Right kidney (tissue), 9 donors: ENCODE measurements at places on chromosomes 1 and 21.

DNA sequence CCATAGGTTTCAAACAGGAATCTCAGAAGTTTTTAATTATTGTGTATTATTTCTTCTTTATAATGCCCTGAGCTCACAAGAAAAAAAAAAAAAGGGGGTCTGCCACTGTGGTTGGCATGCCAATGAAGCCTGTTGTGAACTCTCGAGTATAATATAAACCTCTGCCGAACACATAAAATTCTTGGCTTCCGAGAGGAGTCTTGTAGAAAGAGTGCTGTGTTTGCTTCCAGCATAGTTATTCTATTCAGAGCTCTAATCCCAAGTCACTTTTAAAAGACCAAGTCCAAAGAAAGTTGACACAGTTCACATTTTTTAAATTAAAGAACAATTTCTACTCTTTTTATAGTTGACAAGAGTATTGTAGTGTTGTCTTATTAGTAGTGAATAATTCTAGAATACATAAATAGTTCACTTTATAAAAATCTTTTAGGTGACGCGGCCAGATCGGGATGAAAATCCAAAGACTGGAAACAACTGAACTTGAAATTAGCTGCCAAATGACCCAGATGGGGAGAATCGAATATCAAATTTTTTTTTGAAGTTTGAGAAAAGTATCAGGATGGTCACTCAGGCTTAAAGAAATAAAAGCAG is 293.2 kb downstream of the DUSP10 start:
- no peak for DNase-seq

DNA sequence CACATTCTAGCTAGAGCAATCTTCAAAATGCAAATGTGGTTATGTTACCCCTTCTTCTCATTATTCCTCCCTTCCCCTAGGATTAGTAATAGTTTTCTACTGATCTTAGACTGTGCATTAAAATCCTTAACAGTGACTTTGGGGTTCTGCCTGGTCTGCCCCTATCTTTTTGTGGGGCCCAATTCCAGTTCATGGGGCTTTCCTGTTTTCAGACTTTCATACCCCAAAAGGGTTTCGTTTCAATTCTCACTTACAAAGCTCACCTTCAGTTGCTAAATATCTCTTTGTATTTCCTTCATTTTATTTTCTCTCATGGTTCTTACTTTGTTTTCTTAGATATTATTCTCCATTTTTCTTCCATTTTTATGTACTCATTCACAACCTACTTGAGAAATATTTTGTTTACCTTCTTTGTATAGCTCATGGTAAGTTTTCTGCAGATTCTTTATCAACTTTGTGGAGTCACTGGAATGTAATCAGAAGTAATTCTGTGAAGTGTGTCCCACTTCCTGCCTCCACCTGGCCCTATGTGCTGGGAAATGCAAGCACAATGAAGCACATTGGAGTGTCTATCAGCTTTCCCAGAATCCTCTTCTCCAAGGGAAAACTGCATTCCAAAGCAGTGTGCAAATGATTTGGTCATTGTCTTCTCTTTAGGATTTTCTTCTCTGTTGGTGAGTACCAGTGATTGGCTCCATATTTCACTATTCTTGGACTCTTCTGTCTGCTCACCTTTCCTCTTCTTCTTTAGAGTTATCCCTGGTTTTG is 350.2 kb downstream of the ZNF326 start:
- DNase-seq = no peak

GRCh38 chr1:179706339-179706941 is 36.7 kb upstream of the FAM163A start:
- DNase-seq = peak; percentile 28

GRCh38 chr1:247440001-247440620 is 17.8 kb downstream of the OR2B11 start:
- no peak for DNase-seq

GRCh38 chr1:108663074-108663473 is 2.2 kb upstream of the HENMT1 start:
- no peak for DNase-seq

DNA sequence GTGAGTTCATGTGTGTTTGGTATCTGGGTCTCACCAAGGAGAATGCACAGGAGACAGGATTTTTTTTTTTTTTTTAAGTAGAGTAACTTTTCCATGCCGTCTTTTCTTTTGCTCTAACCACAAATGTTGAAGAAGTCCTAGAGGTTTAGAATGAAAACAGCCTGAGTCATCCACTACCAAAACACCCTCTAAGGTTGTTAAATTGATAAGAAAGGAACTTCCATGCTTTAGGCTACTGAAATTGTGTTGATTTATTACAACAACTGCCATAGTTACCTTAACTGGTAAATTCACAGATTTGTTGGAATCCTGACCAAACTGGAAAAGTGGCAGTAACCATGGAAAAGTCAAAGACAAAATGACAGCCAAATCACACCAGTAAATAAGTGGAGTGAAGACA is 375.6 kb downstream of the AMY1C start:
- no peak for DNase-seq

- DNase-seq = no peak
These were observed 4.1 kb downstream of the S100A2 start for GRCh38 chr1:153561466-153561985.

DNA sequence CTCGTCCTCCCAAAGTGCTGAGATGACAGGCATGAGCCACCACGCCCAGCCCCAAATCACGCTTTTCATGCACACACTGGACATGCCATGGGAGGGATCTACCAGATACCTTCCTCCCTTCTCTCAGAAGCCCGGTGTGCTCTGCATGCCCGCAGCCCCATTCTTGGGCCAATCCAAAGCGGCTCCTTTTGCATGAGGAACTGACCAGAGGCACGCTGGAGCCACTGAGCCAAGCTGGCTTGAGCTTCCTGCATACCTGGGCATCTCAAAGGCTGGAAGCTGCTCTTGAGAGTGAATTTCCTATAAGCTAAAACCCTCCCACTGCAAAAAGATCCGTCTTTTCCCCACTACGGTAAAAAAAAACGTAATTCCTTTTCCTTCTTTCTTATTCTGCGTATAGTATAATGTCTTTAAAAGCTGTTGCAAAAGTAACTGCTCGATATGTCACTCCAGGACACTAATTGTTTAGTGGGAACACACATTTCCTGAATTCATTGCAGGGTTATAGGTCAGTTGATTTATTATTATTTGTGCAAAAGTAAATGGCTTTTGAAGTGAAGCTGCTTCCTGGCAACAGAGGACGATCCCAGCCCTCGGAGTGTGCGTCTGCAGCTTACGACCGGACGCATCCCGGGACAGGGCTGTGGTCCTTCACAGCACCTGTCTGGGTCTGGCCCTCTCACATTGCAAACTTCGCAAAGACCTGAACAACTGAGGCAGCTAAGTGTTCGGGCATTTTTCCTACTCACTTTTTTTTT is 61.8 kb upstream of the ETS2 start:
- DNase-seq = peak; percentile 21

DNA sequence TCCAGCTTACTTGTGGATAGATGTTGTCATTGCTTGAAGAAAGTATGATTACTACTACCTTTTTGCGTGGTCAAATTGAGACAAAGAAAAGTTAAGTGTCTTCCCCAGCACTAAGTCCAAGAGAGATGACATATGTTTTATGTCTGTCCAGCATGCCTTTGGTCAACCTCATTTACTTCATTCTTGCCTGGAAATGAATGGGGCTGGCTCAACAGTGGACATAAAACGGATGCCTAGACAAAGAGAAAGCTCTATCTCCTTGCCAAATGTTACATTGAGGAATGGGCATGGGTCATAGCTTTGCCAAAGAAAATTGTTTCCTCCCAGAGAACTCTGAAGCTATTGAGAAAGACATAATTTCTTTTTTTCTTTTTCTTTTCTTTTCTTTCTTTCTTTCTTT is 82.4 kb upstream of the PLPPR4 start:
- no peak for DNase-seq

GRCh38 chr1:111404588-111404987 is 22.9 kb downstream of the OVGP1 start:
- no peak for DNase-seq

- no peak for DNase-seq
These were observed 324.4 kb downstream of the KCTD3 start for GRCh38 chr1:215891266-215892057.

- DNase-seq = no peak
These were observed 26.6 kb downstream of the COQ8A start for GRCh38 chr1:226966683-226967082.

DNA sequence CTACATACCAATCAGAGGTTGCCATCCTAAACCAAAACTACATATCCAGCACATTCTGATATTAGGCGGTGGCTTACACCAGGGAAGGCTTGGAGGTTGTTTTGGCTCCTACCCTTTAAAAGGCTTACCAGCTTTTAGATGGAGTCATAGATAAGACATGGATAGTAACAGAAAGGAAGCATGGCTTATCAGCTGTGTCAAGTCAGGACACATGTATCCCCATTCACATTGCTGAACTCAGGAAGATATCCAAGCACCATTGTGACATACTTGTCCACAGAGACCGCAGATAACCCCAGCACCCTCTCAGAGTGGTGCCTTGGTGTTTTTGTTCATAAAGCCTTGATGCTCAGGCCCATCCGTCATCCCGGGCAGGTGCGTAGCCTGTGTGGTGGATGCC is 39.7 kb downstream of the ADARB1 start:
- no peak for DNase-seq

DNA sequence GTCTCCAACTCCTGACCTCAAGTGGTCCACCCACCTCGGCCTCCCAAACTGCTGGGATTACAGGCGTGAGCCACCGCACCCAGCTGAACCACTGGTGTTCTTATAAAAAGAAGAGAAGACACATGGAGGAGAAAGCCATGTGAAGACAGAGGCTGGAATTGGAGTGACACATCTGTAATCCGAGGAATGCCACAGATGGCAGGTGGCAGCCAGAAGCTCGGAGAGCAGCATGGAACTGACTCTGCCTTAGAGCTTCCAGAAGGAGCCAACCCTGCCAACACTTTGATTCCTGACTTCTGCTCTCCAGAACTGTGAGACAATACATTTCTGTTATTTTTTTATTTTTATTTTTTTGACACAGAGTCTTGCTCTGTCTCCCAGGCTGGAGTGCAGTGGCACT is 59.0 kb upstream of the ATP2B4 start:
- no peak for DNase-seq

DNA sequence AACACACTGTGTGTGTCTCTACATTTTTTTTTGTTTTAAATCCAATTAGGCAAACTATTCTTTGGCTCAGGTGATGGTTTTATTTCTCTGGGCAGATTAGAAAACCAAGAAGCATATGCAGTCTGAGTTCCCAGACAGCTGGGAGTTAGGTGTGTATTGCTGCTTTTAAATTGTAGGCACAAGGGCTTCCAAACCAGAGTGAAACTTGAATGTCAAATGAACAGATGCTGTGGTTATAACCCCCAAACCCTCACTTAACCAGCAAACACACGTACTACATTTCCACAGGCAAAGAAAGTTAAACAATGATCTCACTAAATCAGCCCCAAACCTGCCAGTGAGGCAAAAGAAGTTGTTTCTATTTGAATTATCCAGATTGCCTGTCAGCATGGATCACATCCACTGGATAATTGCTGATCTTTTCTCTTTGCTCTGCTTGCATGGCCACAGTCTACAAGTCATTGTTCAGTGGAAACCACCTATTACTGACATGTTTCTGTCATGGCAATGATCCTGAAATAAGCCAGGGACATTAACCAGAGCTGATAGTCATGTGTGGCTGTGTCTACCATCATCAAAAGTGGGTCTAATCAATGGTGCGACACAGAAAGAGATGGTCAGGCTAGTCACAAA is 576.5 kb upstream of the PLXNA2 start:
- no peak for DNase-seq

- DNase-seq = no peak
These were observed 524.0 kb downstream of the LRRIQ3 start for GRCh38 chr1:73673971-73674370.

DNA sequence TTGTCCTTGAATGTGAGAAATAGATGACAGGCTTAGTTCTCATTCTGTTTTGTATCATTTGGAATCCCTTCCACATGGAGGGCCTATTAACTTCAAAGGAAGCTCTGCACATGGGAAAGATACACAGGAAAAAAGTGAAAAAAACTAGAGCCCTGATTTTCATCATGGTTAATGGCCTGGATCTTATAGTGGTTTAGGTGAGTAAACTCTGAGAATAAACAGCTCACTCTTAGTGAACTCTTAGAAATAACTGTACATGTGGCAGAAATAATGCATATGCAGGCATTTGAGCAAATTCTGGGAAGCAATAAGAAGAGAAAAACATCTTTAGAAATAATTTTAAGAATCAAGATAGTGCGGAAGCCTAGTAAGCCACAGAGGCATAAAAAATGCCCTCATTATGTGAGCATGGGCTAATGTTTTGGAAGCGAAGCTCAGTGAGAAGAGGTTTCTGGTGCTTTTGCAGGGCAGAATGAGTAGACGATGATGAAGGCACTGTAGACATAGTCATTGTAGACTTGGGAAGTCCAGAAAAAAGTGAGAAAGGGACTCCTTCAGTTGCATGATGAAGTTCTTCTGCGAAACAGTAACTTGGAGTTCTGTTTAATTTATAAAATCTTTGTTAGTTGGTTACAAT is 279.9 kb downstream of the DNM3 start:
- no peak for DNase-seq
